NCI-H526 (cell line): ENCODE measurements at places on chromosomes 3 and 15.

- DNase-seq, result peak; percentile 16
Measured at GRCh38 chr3:106249159-106249558, 380.3 kb upstream of the CBLB start.

DNA sequence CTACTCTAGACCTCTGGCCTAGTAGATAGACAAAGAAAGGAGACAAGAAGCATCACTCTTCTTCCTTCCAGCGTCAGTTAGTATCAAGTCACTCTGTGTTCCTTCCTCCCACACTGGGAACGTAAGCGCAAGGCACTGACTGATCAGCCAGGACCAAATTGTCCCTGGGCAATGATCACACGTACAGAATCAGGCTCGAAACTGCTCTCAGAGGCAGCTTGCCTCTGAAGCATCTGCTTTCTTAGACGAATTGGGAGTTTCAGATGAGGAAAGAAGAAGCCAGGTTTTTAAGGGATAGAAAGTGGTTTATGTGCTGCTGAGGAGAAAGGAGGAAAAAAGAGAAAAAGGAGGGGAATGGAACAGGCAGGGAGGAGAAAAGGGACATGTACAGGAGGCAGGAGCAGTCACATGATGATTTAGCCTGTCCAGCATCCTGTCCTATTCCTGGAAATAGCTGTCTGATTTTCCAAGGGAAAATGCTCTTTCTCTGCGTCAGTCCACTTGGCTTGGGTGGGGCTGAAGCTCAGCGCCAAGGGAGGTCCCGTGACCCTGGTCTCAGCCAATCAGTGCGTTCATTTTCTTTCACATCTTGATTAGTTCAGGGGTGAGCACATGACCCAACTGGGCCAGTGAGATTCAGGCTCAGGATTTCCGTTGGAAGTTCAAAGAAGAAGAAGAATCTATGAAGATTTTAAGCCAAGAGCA is 102.0 kb upstream of the PRICKLE2 start:
- DNase-seq, result no peak

GRCh38 chr3:192940129-192940528 is 22.5 kb upstream of the MB21D2 start:
- no peak for DNase-seq

DNA sequence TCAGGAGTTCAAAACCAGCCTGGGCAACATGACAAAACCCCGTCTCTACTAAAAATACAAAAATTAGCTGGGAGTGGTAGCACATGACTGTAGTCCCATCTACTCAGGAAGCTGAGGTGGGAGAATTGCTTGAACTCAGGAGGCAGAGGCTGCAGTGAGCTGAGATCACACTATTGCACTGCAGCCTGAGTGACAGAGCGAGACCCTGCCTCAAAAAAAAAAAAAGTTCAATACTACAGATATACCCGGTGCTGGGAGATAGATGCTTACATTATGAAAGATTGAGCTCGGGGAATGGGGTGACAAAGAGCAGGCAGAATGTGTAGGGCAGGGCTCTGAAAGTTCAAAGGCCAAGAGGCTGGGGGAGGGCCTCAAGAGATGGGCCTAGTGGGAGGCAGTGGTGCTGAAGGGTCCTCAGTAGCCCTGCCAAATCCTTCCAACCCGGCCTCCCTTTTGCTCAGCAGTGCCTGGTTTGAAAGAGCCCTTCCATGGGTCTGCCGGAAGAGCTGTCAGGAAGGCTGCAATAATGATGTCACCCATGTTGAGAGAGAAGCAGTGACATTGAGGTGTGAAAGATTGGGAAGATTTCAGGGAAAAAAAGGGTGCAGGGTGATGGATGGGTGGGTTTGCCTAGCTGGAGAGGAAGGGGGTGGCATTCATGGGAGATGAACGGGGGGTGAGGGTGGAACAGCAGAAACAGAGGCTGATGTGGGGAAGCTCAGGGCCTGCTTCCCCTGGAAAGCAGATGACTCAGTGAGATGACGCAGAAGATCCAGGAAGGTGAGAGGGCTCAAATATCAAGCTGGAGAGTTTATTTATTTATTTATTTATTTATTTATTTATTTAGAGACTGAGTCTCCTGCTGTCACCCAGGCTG is 20.0 kb upstream of the IREB2 start:
- DNase-seq, result no peak

DNA sequence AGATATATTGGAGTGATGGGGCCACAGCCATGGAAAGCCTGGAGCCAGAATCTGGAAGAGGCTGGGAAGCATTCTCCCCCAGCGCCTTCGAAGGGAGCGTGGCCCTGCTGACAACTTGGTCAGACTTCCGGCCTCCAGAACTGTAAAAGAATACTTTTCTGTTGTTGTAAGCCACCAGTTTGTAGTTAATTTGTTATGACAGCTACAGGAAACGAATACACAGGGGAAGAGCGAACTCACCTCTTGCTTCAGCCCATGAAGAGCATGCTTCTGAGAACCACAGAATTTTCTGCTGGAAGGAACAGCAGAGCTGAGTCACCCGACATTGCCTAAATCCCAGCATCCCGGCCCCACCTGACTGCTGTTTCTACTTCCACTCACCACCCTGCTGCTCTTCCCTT is 501.7 kb downstream of the SHQ1 start:
- no peak for DNase-seq

- no peak for DNase-seq
Measured at GRCh38 chr3:179528772-179529171, 34.0 kb upstream of the ACTL6A start.

DNA sequence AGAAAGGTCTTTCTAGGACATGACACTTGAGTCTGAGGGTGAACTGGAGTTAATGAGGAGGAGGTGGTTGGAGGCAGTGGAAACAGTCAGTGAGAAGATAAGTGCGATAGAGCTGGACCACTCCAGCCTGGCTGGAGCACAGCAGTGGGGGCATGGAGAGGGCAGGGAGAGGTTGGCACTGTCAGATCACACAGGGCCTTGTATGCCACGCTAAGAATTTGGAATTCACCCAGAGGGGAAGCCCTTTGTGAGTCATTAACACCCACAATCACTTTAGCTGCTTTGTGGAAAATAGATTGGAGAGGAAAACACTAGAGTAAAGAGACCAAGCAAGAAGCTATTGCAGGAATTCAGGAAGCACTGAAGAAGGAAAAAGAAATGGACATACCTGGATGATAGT is 83.3 kb downstream of the ZNF621 start:
- DNase-seq, result no peak

GRCh38 chr15:81264072-81264857 is 59.7 kb downstream of the STARD5 start:
- DNase-seq, result no peak

- DNase-seq, result no peak
Measured at GRCh38 chr3:49333091-49333490, 6.8 kb downstream of the USP4 start.

DNA sequence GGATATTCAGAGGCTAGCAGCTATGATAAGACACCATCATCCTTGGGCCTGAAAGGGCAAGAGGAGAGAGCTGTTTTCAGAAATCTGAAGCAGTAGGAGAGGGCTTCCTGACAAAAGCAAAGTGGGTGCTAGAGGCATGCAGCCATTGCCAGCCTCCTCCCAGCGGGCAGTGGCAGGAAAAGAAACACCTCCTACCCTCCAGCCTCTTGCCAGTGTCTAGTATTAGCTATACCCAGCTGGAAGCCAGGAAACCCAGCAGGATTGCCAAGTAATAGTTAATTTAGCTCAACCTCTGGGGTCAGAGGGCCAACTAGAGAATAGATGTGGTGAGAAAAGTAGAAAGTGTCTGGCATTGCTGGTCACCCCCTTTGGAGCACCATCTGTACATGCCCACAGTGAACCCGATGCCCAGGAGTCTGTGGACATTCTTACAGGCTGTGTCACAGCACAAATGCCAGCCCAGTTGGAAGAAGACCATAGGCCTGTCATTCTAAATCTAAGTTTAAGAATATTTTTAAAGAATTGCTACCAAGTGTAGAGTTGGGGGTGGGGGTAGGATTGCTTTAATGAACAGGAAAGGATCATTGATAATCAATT is 85.3 kb downstream of the HCN4 start:
- no peak for DNase-seq

DNA sequence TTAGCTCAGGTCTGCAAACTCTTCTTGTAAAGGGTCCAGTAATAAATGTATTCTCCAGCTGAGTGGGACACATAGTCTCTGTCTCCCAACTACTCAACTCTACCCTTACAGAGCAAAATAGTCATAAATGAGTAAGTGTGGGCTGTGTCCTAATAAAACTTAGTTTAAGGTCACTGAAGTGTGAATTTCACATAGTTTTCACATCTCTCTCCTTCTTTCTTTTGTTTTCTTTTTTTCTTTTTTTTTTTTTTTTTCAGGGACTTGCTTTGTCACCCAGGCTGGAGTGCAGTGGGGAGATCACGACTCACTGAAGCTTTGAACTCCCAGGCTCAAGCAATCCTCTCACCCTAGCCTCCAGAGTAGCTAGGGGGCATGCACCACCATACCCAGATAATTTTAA is 1.9 kb upstream of the ACTL6A start:
- DNase-seq, result no peak

- no peak for DNase-seq
Measured at GRCh38 chr3:105493305-105493892, 126.7 kb downstream of the ALCAM start.

DNA sequence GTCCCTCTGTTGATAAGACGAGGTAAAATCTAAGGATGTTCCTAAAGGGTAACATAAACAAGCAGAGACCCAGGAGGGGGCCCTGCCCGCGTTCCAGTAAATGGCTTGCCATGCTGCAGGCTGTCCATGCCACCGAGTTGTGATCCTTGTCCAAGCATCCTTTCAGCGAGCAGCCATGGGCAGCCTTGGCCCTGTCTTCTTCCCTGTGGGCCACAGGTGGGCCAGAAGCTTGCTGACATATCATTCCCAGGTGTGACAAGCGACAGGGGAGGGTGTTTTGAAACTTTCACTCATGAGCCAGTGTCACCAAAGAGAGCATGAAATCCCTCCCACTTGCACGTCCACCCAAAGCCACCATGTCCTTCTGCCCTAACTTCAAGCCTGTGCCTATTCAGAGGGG is 53.7 kb downstream of the PCSK6 start:
- DNase-seq, result no peak

DNA sequence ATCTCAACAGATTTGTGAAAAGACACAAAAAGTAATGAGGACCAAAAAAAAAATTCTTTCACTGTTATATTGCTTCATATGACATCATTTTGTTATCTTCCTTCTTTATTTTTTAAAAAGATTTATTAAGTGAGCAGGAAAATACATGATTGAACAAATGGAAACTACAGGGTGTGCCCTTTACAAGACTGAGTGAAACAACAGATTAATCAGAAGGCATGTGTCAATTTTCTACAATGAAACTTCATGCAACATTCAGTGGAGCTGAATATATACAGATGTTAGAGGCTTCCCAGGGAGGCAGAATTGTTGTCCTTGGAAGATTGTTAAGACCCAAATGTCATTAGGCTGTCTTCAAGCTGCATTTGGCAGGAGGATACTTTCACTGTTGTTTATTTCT is 28.4 kb upstream of the SLC2A2 start:
- no peak for DNase-seq

DNA sequence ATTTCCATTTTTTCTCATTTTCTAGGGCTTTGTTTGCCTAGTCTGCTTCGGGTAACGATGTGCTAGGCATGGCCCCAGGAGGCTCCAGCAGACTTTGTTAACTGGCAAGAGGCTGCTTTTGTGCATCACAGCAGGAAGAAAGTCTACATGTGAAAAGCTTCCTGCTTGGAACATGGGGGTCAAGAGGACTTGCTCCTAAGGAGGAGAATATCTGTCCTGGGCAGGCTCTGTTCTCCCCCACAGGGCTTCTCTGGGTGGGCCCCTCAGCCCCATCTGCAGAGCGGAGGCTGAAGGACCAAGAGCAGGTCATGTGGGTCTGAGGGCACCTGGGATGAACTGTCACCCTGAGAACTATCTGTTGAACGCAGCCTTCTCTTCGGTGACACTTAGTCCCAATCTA is 94.7 kb downstream of the CCNL1 start:
- DNase-seq, result no peak

GRCh38 chr3:38651153-38651789 is 1.8 kb upstream of the SCN5A start:
- DNase-seq, result peak; percentile 37

DNA sequence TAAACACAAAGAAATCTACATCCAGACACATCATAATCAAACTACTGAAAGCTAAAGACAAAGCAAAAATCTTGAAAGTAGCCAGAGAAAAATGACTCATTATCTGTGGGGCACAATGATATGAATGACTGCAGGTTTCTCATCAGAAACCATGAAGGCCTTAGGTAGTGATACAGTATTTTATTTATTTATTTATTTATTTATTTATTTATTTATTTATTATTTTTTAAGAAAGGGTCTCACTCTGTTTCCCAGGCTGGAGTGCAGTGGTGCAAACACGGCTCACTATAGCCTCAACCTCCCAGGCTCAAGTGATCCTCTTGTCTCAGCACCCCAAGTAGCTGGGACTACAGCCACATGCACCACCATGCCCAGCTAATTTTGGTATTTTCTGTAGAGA is 15.2 kb downstream of the CCK start:
- DNase-seq, result no peak

- DNase-seq, result no peak
Measured at GRCh38 chr3:29137601-29138000, 143.3 kb upstream of the RBMS3 start.
